Right ventricle myocardium superior (tissue), 1 donor: ENCODE measurements at places on chromosomes 5 and 9. TPM values are rescaled to one million over a fixed set of nuclear protein-coding genes. Genes with fewer than 3 reads are reported as not detected.

DNA sequence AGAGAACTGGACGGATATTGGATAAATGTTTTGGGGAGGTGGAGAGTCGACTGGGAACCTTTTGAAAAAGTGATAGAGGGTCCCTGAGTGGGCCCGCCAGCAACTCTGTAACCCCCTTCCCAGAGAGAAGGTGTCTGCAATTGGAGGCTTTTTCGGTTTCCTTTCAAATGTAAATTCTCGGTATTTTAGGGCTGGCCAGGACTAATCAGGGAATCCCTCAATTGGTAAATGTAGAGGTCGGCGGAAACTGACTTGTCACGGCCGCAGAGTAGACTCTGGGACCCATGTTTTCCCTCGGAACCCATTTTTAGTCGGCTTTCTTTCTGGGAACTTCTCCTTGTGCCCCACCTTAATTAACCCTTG is 524 bp downstream of the CCNB1 start:
- no peak for DNase-seq

- no peak for DNase-seq
Observed at GRCh38 chr5:141725891-141726290, 43.9 kb upstream of the ARAP3 start.

GRCh38 chr9:96156171-96156974 is 145.6 kb downstream of the HSD17B3 start:
- DNase-seq: no peak

The TRIP13 gene
- 0.48 TPM for total RNA-seq

The ANKRD18B gene
- not detected for total RNA-seq
